ENCODE measurements at places on chromosomes 6 and 20. TPM values are rescaled to one million over a fixed set of nuclear protein-coding genes. Genes with fewer than 3 reads are reported as not detected.

The RALGAPA2 gene
- total RNA-seq = 34.8 TPM

The BLTP3A gene
- total RNA-seq = 11.1 TPM

The TFAP2B gene
- total RNA-seq = not detected

The OR12D3 gene
- total RNA-seq = not detected

The MEI4 gene
- 0.12 TPM for total RNA-seq

The ARFGEF3 gene
- total RNA-seq = 1.6 TPM

The SALL4 gene
- total RNA-seq = 0.19 TPM

The RBBP8NL gene
- total RNA-seq = not detected

The CTAGE9 gene
- total RNA-seq = not detected

The DEFB126 gene
- not detected for total RNA-seq

The TMEM74B gene
- total RNA-seq = 3.8 TPM

- no peaks in the 10 kb centered on the region for H3K36me3 ChIP-seq
- no peaks in the 10 kb centered on the region for H3K27me3 ChIP-seq
- no peak for DNase-seq
- no peak overlapping the region for H3K4me3 ChIP-seq
Observed at GRCh38 chr6:20900389-20901160, 366.3 kb downstream of the CDKAL1 start.

- no peaks in the 10 kb centered on the region for H3K4me1 ChIP-seq
- H3K36me3 ChIP-seq = no peaks in the 10 kb centered on the region
- no peak overlapping the region for H3K4me3 ChIP-seq
- DNase-seq = no peak
- H3K27me3 ChIP-seq = no peaks in the 10 kb centered on the region
Observed at GRCh38 chr6:108127826-108128225, 38.0 kb upstream of the NR2E1 start.

DNA sequence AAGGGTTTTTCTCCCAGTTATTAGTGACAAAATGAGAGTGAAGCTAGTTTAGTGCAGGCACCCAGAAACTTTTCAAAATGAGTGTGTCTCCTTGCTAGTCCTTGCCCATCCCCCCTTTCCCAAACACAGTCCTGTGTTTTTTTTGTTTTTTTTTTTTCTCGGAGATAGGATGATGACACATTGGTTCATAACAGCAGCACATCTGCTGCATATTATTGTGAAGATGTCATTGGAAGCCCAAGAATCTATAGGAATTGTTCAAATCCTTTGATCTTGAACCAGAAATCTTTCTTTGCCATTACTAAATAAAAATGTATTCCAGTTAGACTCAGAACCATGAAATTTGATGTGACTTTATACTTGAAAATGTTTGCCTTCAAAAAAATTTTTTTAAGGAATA, 162.4 kb downstream of the FRK start:
- H3K4me3 ChIP-seq = no peak overlapping the region
- no peak for DNase-seq
- no peak overlapping the region for H3K27ac ChIP-seq
- no peaks in the 10 kb centered on the region for H3K4me1 ChIP-seq
- no peaks in the 10 kb centered on the region for H3K36me3 ChIP-seq
- no peaks in the 10 kb centered on the region for H3K27me3 ChIP-seq

GRCh38 chr6:115592025-115592424, 468.7 kb downstream of the FRK start:
- no peaks in the 10 kb centered on the region for H3K27me3 ChIP-seq
- H3K27ac ChIP-seq = no peak overlapping the region
- H3K4me3 ChIP-seq = no peak overlapping the region
- no peak for DNase-seq

DNA sequence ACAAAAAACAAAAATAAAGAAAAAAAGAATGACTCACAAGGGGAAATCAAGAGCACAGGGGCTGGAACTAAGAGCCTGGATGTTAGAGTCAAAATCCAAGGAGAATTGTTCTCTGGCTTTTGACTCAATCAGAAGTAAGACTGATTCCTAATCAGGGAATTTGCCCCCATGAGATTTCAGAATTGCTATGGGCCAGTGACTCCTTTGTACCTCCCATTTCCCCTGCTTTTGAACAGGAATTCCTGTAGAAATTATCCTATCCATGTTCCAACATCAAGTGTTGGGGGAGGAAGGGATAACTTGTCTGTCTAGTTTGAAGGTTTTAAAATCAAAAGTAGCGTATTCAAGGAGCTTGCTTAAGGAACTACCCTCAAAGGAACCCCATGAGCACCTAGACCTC, 396.7 kb downstream of the CDC5L start:
- H3K4me3 ChIP-seq = no peak overlapping the region
- no peaks in the 10 kb centered on the region for H3K27me3 ChIP-seq
- no peak for DNase-seq
- H3K4me1 ChIP-seq = no peaks in the 10 kb centered on the region
- no peaks in the 10 kb centered on the region for H3K36me3 ChIP-seq

- H3K36me3 ChIP-seq = no peaks in the 10 kb centered on the region
- DNase-seq = no peak
- H3K4me3 ChIP-seq = no peak overlapping the region
- H3K4me1 ChIP-seq = no peaks in the 10 kb centered on the region
- no peaks in the 10 kb centered on the region for H3K27me3 ChIP-seq
Observed at GRCh38 chr6:161853657-161854056, 579.8 kb upstream of the AGPAT4 start.

GRCh38 chr6:32167154-32167760, 2.9 kb downstream of the EGFL8 start:
- H3K27me3 ChIP-seq = no peaks in the 10 kb centered on the region
- peaks cover 7% of the 10 kb centered on the region for H3K36me3 ChIP-seq
- no peaks in the 10 kb centered on the region for H3K4me1 ChIP-seq
- H3K27ac ChIP-seq = no peak overlapping the region
- peak; percentile 66 for DNase-seq
- no peak overlapping the region for H3K4me3 ChIP-seq

DNA sequence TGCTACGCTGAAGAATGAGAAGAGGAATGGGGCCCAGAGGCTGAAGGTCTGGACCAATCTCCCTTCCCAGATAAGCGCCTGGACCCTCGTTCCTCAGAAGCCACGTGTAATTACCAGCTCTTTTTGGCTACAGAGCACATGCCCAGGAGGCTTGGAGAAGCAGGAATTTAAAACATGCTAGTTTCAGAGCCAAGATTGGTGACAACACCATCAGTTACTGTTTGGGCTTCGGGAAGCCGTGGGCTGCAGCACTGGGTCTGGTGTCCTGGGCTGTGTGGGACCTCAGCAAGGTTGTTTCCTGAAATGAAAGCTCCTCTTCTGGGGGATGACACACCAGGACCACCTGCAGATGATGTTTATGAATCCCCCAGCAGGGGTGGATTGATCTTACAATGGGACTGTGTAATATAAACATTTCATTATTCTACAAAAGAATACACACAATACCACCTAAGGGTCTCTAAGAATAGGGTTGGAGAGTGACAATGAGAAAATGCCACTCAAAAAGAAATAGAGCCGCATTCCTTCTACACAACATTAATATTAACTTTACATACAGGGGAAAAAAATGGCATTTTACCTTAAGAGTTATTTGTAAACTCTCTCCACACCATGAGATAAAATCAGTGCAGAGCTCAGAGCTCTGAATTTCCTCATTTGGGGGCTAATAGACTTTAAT, 207.8 kb upstream of the FOXQ1 start:
- no peak for DNase-seq
- no peak overlapping the region for H3K27ac ChIP-seq
- no peaks in the 10 kb centered on the region for H3K4me1 ChIP-seq
- no peak overlapping the region for H3K4me3 ChIP-seq
- no peaks in the 10 kb centered on the region for H3K27me3 ChIP-seq

DNA sequence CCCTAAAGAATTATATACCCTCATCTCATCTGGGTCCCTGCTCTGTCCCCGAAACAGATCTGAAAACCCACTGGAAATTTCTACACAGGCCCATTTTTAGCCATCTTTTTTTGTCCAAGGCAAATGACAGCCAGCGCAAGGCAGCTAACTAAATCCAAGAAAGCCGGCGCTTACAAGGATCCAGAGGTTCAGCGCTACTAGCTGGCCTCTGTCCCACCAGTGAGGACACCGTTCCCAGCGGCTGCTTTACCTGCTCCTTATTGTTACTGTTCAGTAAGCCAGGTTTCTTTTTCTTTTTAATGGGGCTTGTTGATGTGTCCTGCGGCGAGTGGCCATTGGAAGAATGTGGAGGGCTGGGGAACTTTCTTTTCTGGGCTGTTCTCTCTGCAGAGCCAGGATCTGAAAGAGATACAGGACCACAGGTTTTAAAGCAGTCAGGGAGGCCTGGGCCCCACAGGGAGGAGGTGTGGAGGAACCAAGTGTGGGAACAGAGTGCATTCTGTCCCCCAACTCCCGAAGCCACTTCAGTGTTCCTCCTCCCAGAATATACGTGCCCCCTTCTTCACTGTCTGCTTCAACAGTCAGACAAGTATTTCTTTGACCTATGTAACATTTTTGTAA, 46.6 kb downstream of the ZMYND8 start:
- peak; percentile 74 for DNase-seq
- peaks cover 3% of the 10 kb centered on the region for H3K4me1 ChIP-seq
- no peaks in the 10 kb centered on the region for H3K27me3 ChIP-seq
- H3K4me3 ChIP-seq = no peak overlapping the region

- no peak overlapping the region for H3K27ac ChIP-seq
- no peaks in the 10 kb centered on the region for H3K4me1 ChIP-seq
- no peaks in the 10 kb centered on the region for H3K27me3 ChIP-seq
- DNase-seq = no peak
Observed at GRCh38 chr6:134689641-134690040, 260.3 kb downstream of the ALDH8A1 start.

- H3K27me3 ChIP-seq = no peaks in the 10 kb centered on the region
- H3K4me3 ChIP-seq = no peak overlapping the region
- H3K36me3 ChIP-seq = no peaks in the 10 kb centered on the region
- no peak for DNase-seq
- no peak overlapping the region for H3K27ac ChIP-seq
Observed at GRCh38 chr20:43379239-43379917, 78.3 kb upstream of the SRSF6 start.

- no peaks in the 10 kb centered on the region for H3K27me3 ChIP-seq
- H3K27ac ChIP-seq = no peak overlapping the region
- no peak overlapping the region for H3K4me3 ChIP-seq
- no peaks in the 10 kb centered on the region for H3K36me3 ChIP-seq
- H3K4me1 ChIP-seq = no peaks in the 10 kb centered on the region
- no peak for DNase-seq
Observed at GRCh38 chr6:41036601-41037000, 2.4 kb downstream of the UNC5CL start.

DNA sequence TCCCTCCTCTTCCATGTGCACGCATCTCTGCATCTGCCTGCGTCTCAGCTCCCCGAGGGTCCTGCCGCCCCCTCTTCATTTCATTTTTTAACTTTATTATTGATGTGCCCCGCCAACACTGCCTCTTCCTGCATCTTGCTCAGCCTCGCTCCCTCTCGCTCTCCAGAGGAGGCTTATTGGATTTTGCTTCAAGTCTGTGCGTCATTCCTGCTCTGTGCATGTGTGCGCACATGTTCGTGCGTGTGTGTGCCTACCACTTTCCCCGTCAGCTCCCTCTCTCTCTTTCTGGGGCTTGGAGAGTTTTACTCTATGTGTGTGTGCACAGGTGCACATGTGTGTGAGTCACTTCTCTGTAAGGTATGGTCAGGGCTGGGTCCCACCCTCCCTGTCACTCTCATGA, 71.8 kb upstream of the NNAT start:
- no peak overlapping the region for H3K4me3 ChIP-seq
- H3K36me3 ChIP-seq = no peaks in the 10 kb centered on the region
- H3K27me3 ChIP-seq = no peaks in the 10 kb centered on the region
- H3K27ac ChIP-seq = no peak overlapping the region
- no peak for DNase-seq

DNA sequence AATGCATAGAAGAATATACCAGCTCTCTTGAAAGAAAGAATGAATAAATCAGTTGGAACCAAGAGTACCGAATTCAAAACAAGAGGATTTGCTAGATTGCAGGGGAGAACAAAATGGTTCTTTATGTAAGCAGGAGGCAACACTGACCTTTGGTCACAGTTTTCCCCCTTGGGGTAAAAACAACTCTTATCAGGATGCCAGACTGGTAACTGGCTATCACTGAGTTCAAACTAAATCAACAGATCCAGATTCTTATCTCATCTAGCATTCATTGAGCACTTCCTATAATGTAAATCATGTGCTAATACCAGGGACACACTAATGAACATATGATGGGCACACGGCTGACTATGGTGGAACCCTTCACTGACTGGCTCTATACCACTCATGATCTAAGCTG, 4.8 kb upstream of the IL17F start:
- no peaks in the 10 kb centered on the region for H3K27me3 ChIP-seq
- no peak for DNase-seq
- no peaks in the 10 kb centered on the region for H3K4me1 ChIP-seq
- no peak overlapping the region for H3K27ac ChIP-seq

GRCh38 chr6:29953686-29954085, 11.4 kb downstream of the HLA-A start:
- H3K4me1 ChIP-seq = no peaks in the 10 kb centered on the region
- H3K27me3 ChIP-seq = no peaks in the 10 kb centered on the region
- no peaks in the 10 kb centered on the region for H3K36me3 ChIP-seq
- H3K4me3 ChIP-seq = no peak overlapping the region

GRCh38 chr6:169678342-169678741, 23.5 kb downstream of the WDR27 start:
- H3K27ac ChIP-seq = no peak overlapping the region
- no peaks in the 10 kb centered on the region for H3K27me3 ChIP-seq
- no peaks in the 10 kb centered on the region for H3K36me3 ChIP-seq
- no peak for DNase-seq

- H3K4me3 ChIP-seq = no peak overlapping the region
- DNase-seq = no peak
Observed at GRCh38 chr6:152323376-152323775, 313.8 kb downstream of the SYNE1 start.

Data from aorta (tissue), 5 donors.